ENCODE measurements at places on chromosomes 6 and 20.

GRCh38 chr6:16505711-16506357 lies 255.4 kb downstream of the ATXN1 start:
- no peaks in the 10 kb centered on the region for H3K36me3 ChIP-seq
- H3K4me3 ChIP-seq: no peak overlapping the region
- H3K27ac ChIP-seq: no peak overlapping the region

DNA sequence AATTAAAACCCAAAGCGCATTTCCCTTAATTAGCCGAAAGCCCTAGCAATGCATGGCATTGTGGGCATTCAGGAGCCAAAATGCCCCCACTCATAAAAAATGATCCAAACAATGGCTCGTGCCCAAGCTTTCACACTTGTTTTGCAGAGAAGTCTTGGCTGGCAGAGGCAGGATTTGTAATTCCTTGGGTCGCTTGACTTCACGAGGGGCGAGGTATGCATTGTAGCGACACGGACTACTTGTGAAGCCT lies 613 bp upstream of the SASH1 start:
- H3K4me1 ChIP-seq: peaks cover 9% of the 10 kb centered on the region
- no peaks in the 10 kb centered on the region for H3K36me3 ChIP-seq
- H3K4me3 ChIP-seq: peak overlapping the region; percentile 31
- H3K27me3 ChIP-seq: peaks cover 34% of the 10 kb centered on the region

DNA sequence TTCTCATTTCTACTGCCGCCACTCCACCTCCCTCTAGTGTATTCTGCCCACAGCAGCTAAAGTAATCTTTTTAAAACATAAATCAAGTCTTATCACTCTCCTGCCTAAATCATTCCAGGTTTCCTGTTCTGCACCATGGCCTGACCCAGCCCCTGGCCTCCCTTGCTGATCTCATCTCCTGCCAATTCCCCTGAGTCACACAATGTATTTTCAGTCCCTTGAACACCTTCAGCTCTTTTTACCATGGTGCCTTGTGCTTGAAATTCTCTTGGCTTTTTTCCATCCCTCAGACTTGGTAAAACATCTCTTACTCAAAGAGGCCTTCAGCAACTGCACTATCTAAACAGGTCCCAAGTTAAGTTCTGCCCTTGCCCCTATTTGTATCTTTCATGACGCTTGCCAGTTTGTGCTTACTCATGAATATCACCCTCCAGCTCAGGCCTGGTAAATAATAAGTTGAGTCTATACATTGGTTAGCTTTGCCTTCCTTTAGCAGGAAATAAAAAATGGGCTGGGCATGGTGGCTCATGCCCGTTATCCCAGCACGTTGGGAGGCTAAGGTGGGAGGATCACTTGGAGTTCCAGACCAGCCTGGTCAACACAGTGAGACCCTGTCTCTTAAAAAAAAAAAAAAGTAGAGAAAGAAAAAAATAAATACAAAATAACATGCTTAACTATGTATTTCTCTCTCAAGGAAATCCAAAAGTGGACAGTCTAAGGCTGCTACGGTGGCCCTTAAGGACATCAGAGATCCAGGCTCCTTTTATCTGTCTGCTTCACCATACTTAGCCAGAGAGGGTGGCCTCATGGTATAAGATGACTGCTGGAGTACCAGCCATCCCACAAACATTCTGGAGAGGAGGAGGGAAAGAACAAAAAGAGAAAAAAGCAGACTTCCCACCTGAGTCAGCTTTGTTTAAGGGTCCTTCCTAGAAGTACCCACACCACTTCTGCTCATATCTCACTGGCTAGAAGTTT lies 62.2 kb downstream of the ARFGEF2 start:
- no peak overlapping the region for H3K27ac ChIP-seq
- no peak overlapping the region for H3K4me3 ChIP-seq
- no peaks in the 10 kb centered on the region for H3K27me3 ChIP-seq

DNA sequence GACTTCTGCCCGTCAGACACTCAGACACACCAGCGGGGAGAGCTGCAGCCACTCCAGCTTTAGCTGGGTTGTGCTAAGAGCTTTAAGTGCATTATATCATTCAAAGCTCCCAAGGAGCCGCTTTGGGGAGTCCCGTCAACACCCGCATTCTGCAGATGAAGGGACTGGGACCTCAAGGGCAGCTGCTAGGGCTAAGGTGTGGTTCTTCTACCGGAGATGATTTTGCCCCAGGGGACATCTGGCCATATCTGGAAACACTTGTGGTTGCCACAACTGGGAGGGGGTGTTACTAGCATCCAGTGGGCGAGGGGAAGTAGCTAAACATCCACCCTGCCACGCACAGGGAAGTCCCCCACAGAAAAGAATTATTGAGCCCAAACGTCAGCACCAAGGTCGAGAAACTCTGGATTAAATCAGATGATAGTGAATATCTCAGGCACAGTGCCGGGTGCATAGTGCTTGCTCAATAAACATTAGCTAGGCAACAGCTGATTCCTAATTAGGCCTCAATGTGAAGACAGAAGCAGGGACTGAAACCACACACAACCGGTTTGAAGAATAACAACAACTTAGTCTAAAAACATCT lies 29.6 kb downstream of the PMEPA1 start:
- no peak overlapping the region for H3K4me3 ChIP-seq
- H3K36me3 ChIP-seq: no peaks in the 10 kb centered on the region

- H3K27me3 ChIP-seq: peaks cover 23% of the 10 kb centered on the region
- no peak for DNase-seq
- H3K4me3 ChIP-seq: no peak overlapping the region
- no peak overlapping the region for H3K27ac ChIP-seq
- H3K36me3 ChIP-seq: no peaks in the 10 kb centered on the region
Measured at GRCh38 chr20:57671662-57672061, 38.2 kb downstream of the PMEPA1 start.

DNA sequence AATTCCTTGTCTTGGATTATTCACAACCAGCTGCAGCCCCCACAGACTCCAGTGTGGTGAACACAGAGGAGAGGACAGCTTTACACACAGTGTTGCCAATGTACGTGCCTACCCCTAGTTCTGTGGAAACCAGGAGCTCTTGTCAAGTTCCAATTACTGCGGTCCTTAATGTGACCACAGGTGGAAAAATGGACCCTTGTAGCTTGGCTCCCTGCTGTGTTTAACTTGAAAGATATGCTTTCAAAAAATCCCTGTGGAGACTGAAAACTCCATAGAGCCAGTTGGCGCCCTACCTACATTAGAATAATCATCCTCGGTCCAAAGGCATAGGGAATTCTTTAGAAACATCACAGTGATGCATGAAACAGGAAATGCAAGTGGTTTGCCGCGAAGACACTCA lies 118.3 kb upstream of the SLC22A23 start:
- no peak overlapping the region for H3K4me3 ChIP-seq
- H3K4me1 ChIP-seq: no peaks in the 10 kb centered on the region
- no peak overlapping the region for H3K27ac ChIP-seq
- DNase-seq: no peak

DNA sequence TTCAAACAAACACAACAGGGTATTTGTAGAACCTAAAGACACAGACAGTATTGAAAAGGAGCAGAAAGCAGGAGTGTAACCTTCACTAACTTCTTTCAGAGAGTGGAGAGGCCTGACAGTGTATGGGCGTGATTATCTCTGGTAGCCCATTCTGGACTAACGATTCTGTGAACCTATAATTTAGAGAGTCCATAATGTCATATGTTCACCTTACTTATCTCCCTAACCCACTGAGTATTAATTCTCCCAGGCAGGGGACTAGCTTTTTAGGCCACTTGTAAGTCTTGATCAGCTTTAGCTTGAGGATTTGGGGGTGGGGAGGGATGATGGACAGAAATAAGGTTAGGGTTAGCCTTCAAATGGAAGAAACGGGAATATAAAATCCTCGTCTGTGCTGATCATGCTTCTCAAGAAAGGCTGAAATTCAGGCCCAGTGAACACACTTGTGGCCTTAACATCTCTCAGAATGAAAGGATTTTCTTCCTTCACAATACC lies 2.8 kb upstream of the PARD6B start:
- H3K27ac ChIP-seq: no peak overlapping the region
- DNase-seq: no peak
- no peak overlapping the region for H3K4me3 ChIP-seq
- peaks cover 19% of the 10 kb centered on the region for H3K4me1 ChIP-seq

DNA sequence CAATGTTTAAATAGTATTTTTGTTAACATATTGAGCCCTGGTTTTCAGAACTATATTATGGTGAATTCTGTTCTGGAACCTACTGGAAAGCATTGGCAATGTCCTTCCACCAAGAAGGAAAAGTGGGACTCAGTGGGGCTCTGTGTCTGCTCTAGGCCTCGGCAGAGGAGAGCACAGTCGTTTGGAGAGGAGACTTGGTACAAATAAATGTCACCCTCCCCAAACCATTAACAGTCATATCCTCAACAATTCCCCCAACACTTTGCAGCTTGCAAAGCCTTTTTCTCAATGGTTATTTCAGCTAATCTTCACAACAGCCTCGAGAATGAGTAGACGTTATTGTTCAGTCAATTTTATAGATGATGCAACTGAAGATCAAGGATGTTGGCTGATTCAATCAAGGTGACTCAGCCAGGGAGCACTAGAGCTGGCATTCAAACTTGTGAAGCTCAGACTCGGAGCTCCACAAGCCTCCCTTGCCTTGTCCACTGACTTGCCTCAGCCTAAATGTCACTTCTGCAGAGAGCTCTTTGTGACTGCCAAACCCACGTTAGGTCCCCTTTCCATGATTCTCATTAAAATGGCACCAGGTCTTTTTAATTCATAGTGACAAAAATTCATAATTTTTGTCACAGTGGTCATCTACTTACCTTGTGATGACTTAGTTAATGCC lies 60.6 kb downstream of the TOX2 start:
- DNase-seq: no peak
- peaks cover 11% of the 10 kb centered on the region for H3K4me1 ChIP-seq
- H3K27ac ChIP-seq: no peak overlapping the region
- no peak overlapping the region for H3K4me3 ChIP-seq

DNA sequence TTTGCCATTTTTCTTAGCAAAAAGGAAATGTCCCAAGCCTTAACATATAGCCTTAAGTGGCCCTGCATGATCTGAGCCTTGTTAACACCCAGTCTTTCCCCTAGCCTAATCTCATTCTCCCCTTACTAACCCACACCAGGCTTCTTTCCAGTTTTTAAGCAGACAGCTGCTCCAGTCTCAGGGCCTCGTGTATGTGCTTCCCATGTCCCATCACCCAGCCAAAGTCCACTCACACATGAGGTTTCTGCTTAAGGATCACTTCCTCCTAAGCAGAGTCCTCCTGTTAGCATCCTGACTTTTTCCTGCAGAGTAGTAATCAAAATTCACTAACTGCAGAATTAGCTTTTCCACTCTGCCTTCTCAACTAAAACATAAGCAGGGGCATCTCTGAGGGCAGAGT lies 96.1 kb downstream of the SMLR1 start:
- H3K4me1 ChIP-seq: no peaks in the 10 kb centered on the region
- H3K27ac ChIP-seq: no peak overlapping the region
- no peak for DNase-seq
- no peak overlapping the region for H3K4me3 ChIP-seq
- H3K27me3 ChIP-seq: no peaks in the 10 kb centered on the region

GRCh38 chr6:41914869-41915530 lies 5.9 kb downstream of the MED20 start:
- peaks cover 6% of the 10 kb centered on the region for H3K4me1 ChIP-seq
- H3K4me3 ChIP-seq: no peak overlapping the region
- no peak overlapping the region for H3K27ac ChIP-seq
- no peaks in the 10 kb centered on the region for H3K27me3 ChIP-seq
- DNase-seq: no peak

DNA sequence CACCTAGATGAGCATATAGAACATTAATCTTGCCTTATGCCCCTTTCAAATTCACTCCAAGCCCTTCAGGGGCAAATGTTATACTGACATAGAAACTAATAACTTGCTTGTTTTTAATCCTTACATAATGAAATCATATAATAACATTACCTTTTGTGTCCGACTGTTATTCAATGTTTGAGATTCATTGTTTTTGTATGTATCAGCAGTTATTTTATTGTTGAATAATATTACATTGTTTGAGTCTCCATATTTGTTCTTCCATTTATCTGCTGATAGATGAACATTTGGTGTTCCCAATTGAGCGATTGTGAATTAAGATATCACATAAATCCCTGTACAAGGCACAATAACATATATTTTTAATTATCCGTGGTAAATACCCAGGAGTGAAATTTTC lies 6.0 kb downstream of the SEMG1 start:
- no peak overlapping the region for H3K27ac ChIP-seq
- no peak for DNase-seq
- H3K36me3 ChIP-seq: no peaks in the 10 kb centered on the region
- no peak overlapping the region for H3K4me3 ChIP-seq

DNA sequence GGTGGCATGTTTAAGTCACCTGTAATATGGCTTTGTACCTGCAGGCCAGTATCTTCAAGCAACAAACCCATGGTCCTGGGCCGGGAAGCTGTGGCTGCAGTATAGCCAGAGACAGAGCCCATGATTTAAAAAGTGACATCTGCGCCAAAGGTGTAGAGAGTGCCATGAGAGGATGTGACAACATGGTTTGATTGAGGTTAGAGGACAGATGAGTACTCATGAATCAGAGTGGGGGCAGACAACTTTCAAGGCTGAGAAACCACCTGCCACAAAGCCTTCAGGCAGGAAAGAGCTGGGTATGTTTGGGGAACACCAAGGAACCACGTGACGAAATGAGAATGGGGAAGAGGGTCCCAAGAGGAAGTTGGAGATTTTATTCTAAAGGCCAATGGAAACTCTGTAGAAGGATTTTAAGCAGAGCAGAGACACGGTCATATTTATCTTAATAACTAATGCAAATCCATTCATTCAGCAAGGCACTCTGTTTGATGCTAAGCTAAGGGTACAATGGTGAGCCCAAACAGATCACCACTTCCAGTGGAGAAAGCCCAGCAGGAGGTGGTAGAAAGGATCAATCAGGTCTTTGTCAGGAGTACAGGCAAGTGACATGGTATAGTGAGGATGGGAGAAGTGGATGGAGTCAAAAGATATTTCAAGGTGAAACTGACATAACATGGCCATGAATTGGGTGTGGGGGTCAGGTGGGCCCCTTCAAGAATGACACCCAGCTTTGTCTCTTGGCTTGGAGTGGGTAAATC lies 3.4 kb upstream of the MICAL1 start:
- H3K36me3 ChIP-seq: peaks cover 23% of the 10 kb centered on the region
- no peaks in the 10 kb centered on the region for H3K27me3 ChIP-seq
- DNase-seq: no peak
- peaks cover 21% of the 10 kb centered on the region for H3K4me1 ChIP-seq
- no peak overlapping the region for H3K4me3 ChIP-seq

DNA sequence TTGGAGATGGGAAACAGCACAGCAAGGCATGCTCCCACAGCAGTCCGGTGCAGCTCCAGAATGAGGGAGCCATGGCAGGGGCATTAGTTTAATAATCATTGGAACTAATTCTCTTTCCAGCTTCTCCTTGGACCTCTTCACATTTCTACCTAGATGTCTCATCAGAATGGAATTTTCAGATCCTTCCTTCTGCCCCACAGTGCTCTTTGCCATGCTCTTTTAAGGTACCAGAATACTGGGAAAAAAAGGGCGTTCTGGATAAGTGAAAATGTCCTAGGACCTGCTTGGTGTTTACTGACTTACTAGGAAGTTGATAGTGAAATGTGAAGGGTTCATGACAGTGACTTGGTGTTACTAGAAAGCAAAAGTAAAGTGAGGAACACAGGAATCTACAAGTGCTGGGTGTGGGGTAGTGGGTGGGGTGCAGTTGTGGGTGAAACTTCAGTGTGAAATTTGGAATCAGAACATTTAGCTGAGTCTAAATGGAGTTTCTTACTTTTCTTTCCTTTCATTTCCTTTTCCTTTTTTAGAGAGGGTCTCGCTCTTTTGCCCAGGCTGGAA lies 207.1 kb downstream of the ARID1B start:
- no peaks in the 10 kb centered on the region for H3K27me3 ChIP-seq
- no peaks in the 10 kb centered on the region for H3K36me3 ChIP-seq
- no peak overlapping the region for H3K27ac ChIP-seq
- H3K4me3 ChIP-seq: no peak overlapping the region
- H3K4me1 ChIP-seq: peaks cover 19% of the 10 kb centered on the region
- DNase-seq: no peak
